CD4-positive, alpha-beta T cell treated with Interleukin-17A for 4 hours (primary cell): ENCODE measurements at places on chromosomes 1 and 21.

GRCh38 chr1:96633695-96634094, 87.9 kb upstream of the PTBP2 start:
- no peak for DNase-seq

DNA sequence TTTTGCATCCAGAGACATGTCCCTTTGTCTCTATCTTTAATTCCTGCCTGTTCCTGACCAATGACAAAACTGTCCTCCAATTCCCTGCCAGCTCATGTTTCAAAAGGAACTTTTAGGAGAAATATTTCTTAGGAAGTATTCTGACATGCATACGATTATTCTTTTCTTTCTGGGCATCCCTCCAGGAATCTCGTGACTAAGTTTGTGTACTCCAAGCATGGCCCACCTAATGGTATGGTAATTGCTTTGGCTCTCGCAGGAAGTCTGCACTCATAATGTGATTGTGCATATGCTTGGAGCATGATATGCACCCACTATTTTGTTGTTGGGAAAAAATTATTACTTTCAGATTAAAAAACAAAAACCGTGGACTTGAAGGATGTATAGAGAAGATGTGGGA, 256.4 kb downstream of the PRDM2 start:
- DNase-seq: no peak

DNA sequence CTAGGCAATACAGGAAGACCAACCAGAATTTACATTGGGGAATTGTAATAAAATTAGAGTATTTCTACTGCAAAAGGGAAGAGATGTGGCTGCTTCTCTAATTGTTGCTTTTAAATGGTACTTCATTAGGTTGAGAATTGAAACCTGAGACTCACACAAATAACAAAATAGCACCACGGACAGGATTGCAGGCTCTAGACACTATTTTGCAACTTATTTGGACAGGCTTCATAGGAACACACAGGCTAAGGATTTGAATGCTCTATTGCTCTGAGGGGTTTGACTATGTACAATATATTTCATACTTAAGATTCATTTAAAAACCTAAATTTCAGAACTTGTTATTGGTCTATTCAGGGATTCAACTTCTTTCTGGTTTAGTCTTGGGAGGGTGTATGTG, 79.6 kb downstream of the ATP1B1 start:
- DNase-seq: no peak

DNA sequence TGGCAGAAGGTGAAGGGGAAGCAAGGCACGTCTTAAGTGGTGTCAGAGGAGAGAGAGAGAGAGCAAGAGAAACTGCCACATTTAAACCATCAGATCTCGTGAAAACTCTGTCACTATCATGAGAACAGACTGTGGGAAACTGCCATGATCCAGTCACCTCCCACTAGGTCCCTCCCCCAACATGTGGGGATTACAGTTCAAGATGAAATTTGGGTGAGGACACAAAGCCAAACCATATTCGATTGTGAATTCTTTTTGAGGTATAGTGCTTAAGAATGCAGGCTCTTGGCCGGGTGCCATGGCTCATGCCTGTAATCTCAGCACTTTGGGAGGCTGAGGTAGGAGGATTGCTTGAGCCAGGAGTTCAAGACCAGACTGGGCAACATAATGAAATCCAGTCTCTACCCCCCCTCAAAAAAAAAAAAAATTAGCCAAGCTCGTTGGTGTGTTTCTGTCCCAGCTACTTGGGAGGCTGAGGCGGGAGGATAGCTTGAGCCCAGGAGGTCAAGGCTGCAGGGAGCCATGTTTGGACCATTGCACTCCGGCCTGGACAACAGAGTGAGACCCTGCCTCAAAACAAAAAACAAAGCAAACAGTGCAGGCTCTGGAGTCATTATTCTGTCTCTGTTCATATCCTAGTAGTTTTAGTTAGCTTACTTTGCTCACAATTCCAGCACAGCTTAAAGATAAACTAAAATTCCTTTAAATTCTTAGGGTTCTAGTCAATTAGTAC, 6.0 kb downstream of the ZCCHC17 start:
- no peak for DNase-seq

- no peak for DNase-seq
Measured at GRCh38 chr1:63612564-63612963, 19.4 kb downstream of the PGM1 start.

GRCh38 chr1:117803318-117803717, 126.1 kb downstream of the GDAP2 start:
- DNase-seq: no peak

DNA sequence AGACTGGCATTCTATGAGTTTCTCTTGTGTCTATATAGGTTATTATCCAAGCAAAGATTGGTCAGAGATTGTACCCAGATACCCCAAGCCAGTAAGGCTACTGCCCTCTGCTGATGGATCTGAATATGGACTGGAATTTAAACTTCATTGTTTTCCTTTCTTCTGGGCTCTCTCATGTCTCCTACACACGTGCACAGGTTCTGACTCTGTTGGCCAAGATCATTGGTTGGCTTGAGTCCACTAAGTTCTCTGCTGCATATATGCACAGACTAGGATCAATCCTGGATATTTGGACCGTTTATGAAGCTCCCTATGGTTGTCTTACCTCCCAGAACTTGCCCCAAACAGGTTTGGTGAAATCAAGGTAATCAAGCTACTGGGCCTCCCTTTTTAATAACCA, 69.7 kb downstream of the CC2D1B start:
- peak; percentile 3 for DNase-seq

- DNase-seq: no peak
Measured at GRCh38 chr1:219657186-219657585, 44.3 kb upstream of the ZC3H11B start.

GRCh38 chr1:225757927-225758656, 19.5 kb upstream of the SRP9 start:
- no peak for DNase-seq

DNA sequence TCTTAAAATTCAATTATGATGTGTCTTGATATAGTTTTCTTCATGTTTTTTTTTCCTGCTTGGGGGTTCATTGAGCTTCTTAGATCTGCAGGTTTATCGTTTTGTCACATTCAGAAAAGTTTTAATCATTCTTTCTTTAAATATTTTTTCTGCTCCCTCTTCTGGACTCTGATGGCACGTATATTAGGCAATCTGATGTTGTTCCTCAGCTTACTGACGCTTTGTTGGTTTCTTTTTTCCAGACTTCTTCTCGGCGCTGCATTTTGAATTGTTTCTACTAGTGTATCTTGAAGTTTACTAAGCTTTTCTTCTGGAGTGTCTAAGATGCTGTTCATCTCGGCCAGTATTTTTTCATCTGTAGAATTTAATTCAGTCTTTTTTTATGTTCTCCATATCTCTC, 44.8 kb upstream of the FMOD start:
- DNase-seq: no peak

GRCh38 chr1:160078512-160079195, 2.7 kb upstream of the KCNJ9 start:
- DNase-seq: peak; percentile 66

- DNase-seq: no peak
Measured at GRCh38 chr1:239006276-239006675, 380.1 kb upstream of the CHRM3 start.

DNA sequence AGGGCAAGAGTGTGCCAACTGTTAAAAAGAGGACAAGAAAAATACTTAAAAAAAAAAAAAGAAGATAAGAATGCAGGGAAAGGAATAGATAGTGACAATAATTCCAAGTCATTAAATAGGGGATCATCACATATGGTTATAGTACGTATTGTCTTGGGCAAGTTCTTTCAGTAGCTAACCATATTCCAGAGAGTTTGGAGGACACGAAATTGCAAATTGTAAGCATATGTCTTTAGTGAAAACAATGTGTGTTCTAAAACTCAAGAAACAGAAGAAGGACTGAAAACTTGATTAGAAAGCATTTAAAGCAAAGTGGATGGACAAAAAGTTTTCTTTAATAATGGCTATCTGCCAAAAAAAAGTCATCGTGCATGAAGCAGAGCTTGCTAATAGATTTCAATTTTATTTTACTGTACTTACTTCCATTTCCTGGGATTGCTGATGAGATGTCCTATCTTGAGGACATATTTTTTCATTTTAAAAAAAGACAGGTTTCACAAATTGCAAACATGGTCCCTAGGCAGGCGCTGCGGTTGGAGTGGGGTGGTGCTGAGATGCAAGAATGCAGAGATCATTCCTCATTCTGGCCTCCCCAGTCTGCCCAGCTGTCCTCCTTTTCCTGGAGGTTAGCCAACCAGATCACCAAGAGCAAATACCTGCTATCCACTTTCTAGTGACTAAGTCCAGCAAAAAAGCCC, 11.9 kb downstream of the TSPAN2 start:
- no peak for DNase-seq

DNA sequence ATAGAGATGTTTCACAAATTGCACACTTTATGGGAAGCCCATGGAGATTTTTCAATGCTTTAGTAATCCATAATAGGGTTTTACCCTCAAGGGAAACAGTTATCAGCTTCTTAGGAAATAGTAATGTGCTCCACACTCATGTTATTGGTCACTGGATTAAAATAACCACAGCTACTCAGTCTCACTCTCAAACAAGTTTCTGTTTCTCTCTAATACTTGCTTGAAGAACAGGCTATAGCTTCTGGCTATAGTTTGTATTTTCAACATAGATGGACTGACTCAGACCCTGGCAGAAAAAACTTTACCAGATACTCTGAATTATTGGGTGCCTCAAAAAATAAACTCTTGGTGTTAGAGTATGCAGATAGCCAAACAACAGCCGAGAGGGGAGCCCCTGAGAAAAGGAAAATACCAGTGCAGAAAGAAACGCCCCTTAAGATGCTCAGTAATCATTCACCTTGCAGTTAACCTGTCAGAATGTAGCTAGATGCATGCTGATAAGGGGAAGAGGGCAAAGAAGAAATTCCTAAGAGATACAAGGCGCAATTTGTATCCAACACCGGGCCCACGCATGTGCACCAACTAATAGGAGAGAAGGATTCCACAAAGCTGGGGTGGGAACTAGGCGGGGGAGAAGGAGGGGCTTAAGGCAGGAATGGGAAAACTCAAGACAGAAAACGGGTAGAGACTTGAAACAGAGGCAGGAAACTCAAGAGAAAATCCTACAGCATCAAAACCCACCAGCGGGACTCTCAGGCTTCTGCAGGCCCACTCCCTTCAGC, 30.4 kb upstream of the PDE4B start:
- DNase-seq: no peak

DNA sequence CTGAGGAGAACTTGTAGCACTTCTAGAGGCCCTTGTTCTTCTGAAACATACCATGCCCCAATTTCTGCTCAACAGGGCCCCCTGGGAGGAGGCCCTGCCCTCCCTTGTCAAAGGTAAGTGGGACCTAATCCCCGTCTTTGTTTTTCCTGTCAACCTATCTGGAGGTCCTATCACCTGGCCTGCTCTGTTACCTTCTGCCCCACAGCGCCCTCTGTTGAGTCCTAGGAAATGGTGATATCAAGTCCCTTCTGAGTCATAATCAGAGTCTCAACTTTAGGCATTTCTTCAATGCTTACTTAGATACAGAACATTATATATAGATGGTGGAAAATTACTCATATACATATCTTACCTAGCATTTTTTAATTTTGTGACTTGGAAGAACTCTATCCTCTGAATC, 28.2 kb upstream of the FCRL4 start:
- peak; percentile 9 for DNase-seq

- peak; percentile 18 for DNase-seq
Measured at GRCh38 chr1:220680085-220680687, 10.0 kb upstream of the C1orf115 start.

DNA sequence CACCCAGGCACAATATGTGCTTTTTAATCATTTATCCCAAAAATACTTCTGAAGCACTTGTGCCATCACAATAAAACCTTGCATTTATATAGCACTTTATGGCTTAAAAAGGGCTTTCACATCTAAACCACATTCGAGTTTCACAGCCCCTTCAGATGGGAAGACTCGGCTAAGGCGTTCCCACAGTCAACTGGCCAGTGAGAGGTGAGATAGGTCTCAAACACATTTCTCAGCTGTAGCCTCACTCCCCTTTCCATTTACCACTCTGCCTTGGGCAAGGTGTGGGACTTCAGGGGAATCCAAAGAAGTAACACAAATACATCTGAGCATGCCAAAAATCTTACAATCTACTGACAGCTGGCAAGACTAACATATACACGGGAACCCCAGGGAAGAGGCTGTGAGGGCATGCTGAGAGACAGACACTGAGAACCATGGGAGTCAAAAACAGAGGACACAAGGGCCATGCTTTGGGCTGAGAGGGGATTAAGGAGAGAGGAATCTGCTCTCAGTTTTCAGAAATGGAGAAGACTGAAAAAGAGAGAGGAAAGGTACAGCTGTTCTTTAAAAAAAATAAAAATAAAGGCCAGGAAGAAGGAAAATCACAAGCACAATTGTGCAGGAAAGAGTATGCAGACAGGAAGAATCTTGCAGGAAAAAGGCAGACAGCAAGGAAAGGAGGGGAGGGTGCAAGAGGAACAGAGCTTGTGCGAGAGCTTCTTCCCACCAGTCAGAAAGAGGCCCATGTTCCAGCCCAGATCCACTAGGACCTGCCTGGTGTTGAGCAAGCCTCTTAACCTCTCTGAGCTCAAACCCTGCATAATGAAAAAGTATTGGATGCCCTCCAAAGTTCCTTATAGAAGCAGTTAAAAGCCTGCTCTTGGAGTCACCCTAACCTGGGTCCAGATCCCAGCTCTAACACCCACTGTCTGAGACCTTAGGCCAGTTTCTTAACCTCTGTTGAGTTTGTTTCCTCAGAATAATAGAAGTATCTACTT, 73.5 kb downstream of the JAK1 start:
- DNase-seq: no peak

DNA sequence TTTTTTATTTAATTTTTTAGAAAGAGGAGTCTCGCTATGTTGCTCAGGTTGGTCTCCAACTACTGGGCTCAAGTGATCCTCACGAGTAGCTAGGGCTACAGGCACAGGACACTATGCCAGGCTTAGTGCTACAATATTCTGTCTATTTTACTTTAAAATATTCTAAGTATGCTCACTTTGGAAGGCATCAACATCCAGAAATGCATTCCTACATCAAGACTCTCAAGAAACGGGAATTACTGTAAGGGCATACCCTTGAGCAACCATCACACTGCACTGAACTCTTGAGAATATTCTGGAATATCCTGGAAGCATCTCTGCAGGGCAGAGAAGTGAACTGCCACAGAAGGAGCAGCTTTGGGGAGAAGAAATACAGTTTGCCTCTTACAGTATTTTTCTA, 565 bp upstream of the DMRTB1 start:
- DNase-seq: no peak

GRCh38 chr21:34128124-34128523, 54.7 kb downstream of the MRPS6 start:
- DNase-seq: no peak

- DNase-seq: no peak
Measured at GRCh38 chr1:204094856-204095634, 22.1 kb downstream of the SOX13 start.
